Dermis blood vessel endothelial cell (primary cell): ENCODE measurements at places on chromosomes 5 and 9. TPM values are rescaled to one million over a fixed set of nuclear protein-coding genes. Genes with fewer than 3 reads are reported as not detected.
A peak's percentile ranks its signal among the peaks of the same experiment; 100 is the strongest.

GRCh38 chr9:83185488-83186154 lies 122.7 kb upstream of the RASEF start:
- no peak for DNase-seq

GRCh38 chr5:96590796-96591195 lies 71.4 kb upstream of the CAST start:
- no peak for DNase-seq

- DNase-seq = no peak
Measured at GRCh38 chr5:139901251-139901575, 105.6 kb downstream of the PSD2 start.

DNA sequence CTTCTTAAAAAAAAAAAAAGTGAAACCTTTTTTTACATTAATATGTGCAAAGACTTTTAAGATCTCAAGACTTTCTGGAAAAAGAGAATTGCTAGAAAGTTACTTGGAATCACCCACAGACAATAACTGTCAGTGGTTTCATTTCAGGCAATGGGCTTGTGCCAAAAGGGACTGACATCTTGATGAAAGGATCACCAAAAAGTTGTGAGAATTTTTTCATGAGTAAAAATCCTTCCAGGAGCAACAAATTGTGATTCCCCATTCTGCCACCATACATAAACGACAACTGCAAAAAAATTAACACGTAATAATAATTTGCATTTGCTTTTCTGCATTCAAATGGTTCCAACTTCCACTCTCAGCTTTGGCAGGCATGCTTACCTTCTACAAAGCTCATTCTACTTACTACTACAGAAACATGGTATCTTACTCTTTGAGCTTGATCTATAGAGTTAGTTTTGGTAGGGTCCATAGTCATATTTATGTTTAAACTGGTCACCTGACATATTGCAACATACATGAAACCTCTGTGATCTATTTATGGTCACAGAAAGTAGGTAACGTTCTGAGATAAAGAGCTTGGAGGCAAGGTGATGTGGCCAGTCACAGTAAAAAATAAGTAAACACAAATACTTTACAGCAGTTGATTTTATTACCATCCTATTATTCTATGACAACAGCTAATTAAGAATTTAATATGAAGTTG lies 3.0 kb downstream of the NREP start:
- no peak for DNase-seq

- no peak for DNase-seq
Measured at GRCh38 chr5:72242796-72243475, 77.1 kb downstream of the MRPS27 start.

DNA sequence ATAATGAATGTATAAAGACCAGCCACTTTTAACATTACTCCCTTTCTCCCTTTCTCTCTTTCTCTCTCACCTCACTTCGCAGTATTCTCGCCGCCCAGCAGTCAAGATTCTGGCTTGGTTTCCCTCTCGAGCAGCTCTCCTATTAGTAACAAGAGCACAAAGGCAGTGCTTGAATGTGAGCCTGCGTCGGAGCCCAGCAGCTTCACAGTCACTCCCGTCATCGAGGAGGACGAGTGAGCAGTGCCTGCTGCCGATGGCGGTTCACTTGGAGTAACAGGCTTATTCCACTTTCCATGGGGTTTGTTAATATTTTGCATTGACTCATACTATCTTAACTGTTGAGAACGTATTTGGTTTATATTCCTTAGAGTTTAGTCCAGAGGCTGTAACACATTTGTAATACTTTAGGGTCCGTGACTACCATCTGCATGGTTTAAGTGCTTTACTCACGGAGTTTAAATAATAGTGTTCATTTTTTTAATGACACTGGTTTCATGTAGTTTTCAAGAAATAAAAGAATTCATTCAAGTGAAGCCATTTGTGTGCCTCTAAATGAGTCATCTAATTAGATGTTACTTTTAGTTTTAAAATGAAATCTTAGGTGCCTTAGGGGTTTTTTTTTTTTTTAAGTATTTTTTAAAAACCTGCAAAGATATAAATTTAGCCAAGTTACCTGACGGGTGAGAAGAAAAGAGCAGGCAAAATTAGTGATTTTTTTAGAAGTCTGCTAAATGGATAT lies 8.4 kb upstream of the DMRT3 start:
- DNase-seq = no peak

GRCh38 chr5:43041669-43042175 lies 1.6 kb upstream of the ANXA2R start:
- DNase-seq = peak; percentile 81

DNA sequence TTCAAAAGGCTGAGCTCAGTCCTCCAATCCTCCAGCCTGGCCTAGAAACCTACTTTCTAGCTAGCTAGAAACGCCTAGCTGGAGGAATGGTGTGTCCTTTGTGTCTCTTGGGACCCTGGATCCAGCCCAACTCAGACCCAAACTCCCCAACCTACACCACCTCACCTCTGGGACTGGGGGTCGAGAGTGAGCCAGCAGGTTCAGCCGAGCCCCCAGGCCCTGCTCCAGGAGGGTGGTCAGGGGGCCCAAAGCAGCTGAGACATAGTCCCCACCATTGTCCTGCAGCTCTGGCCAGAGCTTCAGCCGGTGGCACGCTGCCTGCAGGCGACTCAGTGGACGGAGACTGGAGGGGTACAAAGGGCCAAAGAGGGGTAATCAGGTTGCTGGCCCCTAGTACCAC lies 6.2 kb downstream of the NOL6 start:
- DNase-seq = no peak

DNA sequence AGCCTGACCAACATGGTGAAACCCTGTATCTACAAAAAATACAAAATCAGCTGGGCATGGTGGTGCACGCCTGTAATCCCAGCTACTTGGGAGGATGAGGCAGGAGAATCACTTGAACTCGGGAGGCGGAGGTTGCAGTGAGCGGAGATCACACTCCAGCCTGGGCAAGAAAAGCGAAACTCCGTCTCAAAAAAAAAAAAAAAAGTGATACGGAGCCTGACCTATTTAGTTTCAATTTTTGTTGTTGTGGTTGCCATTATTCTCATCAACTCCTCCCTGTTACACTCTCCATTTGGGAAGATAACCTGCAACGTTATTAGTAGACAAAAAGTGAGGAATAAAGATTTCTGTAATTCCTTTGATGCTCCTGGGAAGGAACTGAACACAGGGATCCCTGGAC lies 1.3 kb downstream of the STOM start:
- DNase-seq = peak; percentile 30

- no peak for DNase-seq
Measured at GRCh38 chr9:90052366-90052765, 447.6 kb downstream of the GADD45G start.

DNA sequence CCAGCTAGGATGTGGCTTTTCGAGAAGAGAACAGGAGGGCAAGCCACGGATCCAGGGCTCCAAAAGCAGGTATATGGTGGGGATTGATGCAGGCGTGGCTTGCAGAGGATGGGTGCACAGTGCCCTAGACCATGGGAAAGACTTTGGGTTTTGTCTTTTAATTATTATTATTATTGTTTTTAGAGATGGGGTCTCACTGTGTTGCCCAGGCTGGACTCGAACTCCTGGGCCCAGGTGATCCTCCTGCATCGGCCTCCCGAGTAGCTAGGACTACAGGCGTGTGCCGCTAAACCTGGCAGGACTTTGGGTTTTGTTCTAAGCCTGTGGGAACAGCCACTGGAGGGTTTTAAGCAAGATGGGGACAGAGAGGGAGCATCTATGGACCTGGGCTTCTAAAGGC lies 152.0 kb downstream of the GAPVD1 start:
- DNase-seq = no peak

- DNase-seq = no peak
Measured at GRCh38 chr9:133056533-133056932, 5.2 kb upstream of the CEL start.

DNA sequence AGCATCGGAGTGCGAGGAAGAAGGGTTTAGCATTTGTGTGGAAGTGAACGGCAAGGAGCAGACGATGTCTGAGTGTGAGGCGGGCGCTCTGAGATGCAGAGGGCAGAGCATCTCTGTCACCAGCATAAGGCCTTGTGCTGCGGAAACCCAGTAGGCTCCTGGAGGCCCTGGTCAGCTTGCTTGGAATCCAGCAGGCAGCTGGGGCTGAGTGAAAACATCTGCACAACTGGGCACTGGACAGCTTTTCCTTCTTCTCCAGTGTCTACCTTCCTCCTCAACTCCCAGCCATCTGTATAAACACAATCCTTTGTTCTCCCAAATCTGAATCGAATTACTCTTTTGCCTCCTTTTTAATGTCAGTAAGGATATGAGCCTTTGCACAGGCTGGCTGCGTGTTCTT lies 72.1 kb downstream of the C7 start:
- DNase-seq = no peak

DNA sequence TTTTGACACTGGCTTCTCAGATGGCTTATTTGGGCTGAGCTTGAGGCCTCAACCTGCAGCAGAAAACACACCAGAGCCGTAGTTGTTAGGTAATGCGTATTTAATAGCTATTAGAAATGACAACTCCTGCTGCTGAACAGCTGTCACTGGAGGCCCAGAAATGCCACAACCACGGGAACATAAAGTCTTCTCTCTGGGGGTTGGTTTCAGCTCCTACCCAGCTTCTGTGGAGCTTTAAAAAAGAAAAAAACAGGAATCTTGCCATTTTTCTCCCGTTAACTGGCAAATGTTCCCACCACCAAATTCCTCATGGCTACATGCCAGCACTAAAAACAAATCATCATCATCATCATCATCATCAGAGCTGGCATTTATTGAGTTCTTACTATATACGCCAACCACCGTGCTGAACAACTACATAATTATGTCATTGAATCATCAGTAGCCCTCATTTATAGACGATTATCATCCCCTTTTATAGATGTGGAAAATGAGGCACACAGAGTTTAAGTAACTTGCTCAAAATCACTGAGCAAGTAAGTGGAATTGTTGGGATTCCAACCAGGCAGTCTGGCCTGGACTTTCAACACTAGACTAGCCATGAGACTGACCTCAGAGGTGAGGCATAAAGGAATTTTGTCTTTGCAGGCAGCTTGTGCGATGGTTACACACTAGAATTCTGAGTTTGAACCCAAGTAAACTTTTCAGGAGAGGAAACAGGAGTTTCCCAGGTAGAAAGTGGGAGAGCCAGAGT lies 185.3 kb upstream of the WWC1 start:
- DNase-seq = no peak

DNA sequence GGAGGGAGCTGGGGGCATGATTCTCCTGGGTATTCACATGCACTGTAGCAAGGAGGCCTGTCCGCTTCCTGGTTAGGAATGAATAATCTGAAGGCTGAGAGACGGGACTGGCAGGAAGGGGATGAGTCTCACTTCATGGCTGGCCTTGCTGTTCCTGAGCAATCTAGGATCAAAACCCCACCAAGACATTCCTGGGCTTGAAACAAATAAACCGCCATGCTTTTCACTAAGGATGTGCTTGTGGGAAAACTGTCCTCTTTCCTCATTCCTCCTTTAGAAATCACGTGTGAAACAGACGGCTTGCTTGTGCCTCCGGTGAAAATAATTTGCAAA lies 132.8 kb downstream of the MACROH2A1 start:
- no peak for DNase-seq

GRCh38 chr5:152488869-152489268 lies 83.8 kb upstream of the NMUR2 start:
- DNase-seq = no peak

DNA sequence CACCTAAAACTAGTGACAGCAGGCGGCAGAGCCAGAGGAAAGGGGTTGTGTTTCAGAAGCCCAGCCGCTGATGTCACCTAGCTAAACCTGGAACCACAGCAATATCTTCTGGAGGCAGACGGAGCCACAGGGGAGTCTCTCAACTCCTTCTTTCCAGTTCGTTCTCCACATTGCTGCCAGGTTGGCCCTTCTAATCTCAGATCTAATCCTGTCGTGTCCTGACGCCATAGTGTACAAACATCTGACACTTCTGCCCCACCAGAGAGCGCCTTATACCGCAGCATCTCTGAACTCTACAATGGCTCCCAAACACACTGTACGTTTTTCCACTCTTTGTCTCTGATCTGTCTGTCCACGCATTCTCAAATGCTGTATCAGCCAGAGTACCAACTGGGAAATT lies 240.0 kb downstream of the SMARCA2 start:
- DNase-seq = no peak

DNA sequence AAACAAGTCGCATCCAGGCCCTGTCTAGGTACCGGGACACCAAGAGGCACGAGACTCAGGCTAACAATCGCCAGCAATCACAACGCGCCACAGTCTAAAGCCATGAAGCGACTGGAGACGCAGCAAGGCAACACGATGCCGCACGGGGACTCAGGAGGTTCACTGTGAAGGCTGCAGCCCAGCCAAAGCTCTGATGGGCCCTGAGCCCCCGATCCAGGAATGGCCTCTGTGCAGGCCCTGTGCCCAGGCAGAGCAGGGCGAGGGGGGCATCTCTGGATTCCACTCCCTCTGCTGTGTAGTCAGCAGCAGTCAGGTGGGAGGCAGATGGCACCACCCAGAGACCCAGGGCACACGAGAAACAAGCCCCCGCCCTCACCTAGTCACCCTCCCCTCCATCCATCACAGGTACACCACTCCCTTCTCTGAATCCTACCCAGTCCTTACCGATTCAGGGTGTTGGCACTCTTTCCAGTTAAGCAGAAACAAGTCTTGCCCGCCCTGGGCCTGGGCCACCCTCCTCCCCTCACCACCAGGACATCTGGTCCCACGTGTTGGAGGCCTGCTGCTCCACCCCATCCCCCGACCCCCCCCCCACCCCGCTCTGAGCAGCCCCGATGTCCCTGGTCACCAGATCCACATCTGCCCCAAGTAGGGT lies 1.1 kb downstream of the RALGDS start:
- peak; percentile 43 for DNase-seq

DNA sequence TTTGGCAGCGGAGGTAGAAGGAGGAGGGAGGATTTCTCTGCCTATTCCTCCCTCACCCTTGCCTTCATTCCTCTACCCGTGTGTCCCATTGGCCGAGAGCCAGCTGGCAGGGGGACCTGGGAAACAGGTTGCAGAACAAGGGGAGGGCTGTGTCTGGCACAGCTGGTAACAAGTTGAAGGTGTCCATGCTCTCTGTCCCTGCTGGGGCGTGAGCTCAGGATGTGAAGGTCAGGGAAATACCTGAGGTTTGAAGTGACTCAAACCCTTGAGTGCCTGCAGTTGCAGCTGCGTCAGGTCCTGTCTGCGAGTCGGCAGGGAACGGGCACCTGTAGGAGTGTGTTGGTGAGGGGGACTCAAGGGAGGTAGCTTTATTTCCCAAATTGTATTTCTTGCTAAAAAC lies 16.2 kb downstream of the MIGA2 start:
- DNase-seq = no peak

Gene NMRK1
- total RNA-seq = 36.9 and 43.7 TPM in 2 replicates

Gene G3BP1
- total RNA-seq = 244 and 263 TPM in 2 replicates

Gene ADAM19
- total RNA-seq = 30.0 and 43.7 TPM in 2 replicates

Gene TMEM174
- total RNA-seq = not detected in 2 replicates

Gene FOXD1
- 0.05 and 0.17 TPM in 2 replicates for total RNA-seq

Gene DMRT3
- not detected in 2 replicates for total RNA-seq

Gene PCDHA9
- under 0.01 TPM in 2 replicates for total RNA-seq

Gene SLC6A3
- not detected in 2 replicates for total RNA-seq

Gene PTGES
- total RNA-seq = 0.47 and 0.51 TPM in 2 replicates

Gene PRLR
- not detected in 2 replicates for total RNA-seq

Gene EPB41L4B
- total RNA-seq = 0.34 and 0.79 TPM in 2 replicates

Gene GLRA1
- not detected in 2 replicates for total RNA-seq

Gene WDR31
- total RNA-seq = 0.17 and 0.37 TPM in 2 replicates

Gene ZNF367
- 8.0 and 12.8 TPM in 2 replicates for total RNA-seq
